ENCODE measurements at places on chromosomes 2 and 18.

- DNase-seq, result no peak
These were observed 28.7 kb upstream of the IL1RL1 start for GRCh38 chr2:102282678-102283091.

DNA sequence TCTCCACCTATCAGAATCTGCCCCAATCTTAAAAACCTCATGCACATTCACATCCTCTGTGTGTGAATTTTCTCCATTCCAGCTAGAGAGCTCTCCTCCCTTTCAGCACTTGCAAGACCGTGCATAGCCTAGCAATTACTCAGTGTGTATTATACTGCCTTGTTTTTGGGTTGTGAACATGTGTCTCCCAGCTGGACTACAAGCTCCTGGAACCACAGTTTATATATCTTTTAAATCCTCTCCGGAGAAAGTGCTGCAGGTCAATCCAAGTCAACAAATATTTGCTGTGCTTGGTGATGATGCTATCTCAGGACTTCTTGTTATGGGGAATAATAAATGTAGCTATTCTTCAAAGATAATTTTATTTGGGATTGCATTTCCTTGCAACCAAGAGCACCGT is 58.2 kb upstream of the MEX3C start:
- no peak for DNase-seq

GRCh38 chr2:143933946-143934569 is 585.9 kb downstream of the ZEB2 start:
- no peak for DNase-seq

GRCh38 chr2:238523158-238524110 is 96.7 kb downstream of the ASB1 start:
- DNase-seq, result no peak

DNA sequence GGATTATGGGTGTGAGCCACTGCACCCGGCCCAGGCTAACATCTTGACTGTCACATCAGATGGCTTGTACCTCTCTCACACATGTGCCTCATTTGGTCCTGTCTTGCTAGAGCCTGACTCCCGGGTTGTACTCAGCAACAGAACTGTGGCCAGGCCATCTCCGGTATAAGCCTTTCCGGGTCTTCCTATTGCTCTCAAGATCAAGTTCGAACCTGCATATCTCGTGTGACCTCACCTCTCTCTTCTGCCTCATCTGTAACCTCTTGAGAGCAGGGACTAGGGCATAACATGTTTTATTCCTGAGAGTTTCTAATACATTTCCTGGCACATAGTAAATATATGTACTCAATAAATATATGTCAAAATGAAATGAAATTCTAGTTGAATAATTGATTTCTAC is 114.0 kb downstream of the ACAA2 start:
- DNase-seq, result no peak

DNA sequence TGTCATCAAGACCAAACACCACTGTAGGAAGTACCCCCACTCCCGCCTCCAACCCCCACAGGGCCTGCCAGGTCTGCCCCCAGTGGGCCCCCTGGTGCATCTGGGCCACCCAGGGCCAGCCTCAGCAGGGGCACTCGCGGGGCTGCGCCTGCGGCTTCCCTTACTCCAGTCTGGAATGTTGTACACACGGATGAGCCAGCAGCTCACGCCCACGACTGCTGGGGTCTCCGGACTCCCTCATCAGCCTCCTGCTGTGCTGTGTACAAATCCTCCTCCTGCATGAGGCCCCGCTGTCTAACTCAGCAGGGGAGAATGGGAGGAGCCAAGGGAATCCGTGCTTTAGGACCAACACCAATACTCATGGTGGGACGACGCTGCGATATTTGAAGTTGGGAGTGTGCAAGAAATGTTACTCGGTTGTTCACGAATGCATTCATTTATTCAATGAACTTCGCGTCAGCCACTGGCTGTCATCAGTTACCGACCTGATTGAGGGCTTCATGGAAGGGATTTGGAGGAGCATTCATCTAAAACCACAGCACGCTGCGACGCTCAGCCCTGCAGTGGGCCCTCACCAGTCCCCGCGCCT is 654 bp upstream of the ASB1 start:
- no peak for DNase-seq

- no peak for DNase-seq
These were observed 198.4 kb downstream of the BABAM2 start for GRCh38 chr2:28088970-28089369.

DNA sequence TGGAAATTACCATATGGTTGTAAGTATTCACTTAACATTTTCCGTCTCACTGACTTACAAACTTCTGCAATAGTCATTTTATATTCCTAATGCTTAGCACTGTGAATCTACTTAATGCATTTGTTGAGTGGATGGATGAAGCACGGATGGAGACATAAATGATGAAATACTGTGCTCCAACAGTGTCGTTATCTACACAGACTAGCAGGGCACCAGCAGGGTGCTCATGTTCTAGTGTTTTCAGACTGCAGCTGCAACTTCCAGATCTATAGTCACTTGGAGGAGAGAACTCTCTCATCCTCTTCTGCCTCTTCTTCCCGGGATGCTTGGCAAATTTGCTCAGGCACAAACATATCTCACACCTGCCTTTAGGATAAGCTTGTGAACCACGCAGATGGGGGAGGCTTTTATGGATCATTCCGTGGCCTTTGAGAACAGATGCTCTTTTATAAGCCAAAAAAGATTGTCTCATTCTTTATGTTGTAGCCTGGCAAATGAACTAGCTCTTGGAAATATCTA is 797.7 kb downstream of the MBD2 start:
- DNase-seq, result no peak

- no peak for DNase-seq
These were observed 240.9 kb downstream of the SLC8A1 start for GRCh38 chr2:40210968-40211353.

GRCh38 chr2:158743879-158744278 is 51.2 kb upstream of the DAPL1 start:
- DNase-seq, result no peak

DNA sequence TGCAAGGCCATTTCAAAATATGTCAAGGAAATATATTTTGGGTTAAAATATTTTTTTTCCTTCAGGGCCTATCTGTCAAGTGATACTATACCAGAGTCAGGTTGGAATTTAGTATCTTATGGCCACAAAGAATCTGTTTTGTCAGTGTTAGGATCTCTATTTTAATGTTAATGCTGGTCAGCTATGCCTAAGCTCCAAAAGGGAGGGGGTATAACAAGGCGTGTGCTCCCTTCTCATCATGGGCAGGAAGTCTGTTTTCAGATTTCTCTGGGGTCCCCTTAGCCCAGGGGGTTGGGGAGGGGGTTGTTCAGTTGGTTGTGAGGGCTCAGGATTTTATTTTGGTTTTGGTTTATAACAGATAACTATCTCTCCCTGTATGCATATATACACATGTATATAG is 126.4 kb downstream of the TMEM163 start:
- no peak for DNase-seq

- no peak for DNase-seq
These were observed 28.6 kb upstream of the CYP1B1 start for GRCh38 chr2:38104598-38104997.

DNA sequence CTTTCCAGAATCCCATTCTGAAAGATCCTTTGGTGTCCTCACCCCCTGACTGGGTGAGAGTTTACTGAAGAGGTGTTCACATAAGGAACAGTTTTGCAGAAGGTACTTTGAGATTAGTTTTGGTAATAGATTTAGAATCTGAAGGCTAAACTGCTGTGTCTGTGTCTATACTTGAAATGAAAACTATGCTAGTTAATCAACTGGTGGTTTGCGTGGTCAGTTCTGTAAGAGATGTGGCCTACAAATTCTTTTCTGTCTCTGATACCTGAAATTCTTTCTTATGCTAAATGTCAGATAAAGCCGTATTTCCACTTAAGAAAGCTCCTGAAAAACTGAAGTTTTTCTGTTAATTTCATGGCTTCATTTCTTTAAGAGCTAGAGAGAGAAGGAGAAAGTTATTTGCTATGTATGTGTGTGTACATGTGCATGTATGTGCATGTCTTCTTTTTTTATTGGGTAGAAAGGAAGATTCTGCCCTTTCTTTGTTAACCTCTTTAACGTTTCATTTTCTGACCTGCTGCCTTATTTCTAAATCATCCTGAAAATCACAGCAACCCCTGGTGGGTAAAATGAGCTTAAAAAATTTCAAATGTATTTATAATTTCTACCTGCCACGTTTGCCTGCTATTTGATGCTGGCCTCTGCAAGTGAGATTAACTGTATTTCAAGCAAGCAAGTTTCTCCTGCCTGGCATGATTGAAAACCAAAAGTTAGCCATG is 552.0 kb upstream of the NRP2 start:
- no peak for DNase-seq

GRCh38 chr2:23494286-23494685 is 109.3 kb downstream of the KLHL29 start:
- no peak for DNase-seq

DNA sequence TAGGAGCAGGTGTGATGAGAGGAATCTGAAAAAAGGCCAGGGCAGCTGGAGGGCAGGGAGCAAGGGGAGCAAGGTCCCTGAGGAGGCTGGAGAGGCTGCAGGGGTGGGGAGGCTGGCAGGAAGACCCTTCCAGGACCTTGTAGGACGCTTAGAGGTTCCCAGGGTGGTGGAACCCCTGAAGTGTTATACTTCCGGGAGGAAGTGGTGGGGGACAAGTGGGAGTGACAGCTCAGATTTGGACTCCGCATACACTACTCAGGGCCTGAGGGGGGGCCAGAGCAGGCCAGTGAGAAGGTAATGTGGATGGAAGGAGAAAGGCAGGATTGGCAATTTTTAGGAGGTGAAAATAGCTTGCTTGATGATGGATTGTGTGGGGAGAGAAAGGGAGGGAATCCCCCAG is 1.9 kb upstream of the NCAPH start:
- DNase-seq, result no peak

DNA sequence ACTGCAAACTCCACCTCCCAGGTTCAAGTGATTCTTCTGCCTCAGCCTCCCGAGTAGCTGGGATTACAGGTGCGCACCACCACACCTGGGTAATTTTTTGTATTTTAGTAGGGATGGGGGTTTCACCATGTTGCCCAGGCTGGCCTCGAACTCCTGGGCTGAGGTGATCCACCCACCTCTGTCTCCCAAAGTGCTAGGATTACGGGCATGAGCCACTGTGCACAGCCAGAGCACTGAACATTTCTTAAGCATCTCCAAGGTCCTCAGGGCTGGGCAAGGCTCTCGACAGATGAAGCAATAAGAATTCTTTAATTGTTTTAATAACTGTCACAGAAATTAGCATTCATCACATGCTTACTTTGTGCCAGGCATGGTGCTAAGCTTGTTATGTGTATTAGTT is 4.1 kb downstream of the ATOH8 start:
- DNase-seq, result no peak

DNA sequence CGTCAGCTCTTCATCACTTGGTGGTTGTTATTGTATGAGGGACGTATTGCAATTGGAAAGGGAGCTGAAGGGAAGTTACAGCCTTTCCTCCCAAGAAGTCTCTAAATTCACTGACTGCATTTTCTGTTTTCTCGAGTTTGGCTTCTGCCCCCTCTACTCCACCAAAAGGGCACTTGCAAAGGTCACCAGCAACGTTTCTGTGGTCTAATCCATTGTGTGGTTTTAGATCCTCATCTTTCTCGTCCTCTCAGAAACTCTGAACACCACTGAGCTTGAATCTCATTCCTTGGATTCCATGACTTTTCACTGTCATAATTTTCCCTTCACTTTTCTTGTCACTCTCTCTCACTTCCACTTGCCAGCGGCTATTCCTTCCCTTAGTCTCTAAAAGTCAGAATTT is 308.0 kb downstream of the AFF3 start:
- DNase-seq, result no peak

DNA sequence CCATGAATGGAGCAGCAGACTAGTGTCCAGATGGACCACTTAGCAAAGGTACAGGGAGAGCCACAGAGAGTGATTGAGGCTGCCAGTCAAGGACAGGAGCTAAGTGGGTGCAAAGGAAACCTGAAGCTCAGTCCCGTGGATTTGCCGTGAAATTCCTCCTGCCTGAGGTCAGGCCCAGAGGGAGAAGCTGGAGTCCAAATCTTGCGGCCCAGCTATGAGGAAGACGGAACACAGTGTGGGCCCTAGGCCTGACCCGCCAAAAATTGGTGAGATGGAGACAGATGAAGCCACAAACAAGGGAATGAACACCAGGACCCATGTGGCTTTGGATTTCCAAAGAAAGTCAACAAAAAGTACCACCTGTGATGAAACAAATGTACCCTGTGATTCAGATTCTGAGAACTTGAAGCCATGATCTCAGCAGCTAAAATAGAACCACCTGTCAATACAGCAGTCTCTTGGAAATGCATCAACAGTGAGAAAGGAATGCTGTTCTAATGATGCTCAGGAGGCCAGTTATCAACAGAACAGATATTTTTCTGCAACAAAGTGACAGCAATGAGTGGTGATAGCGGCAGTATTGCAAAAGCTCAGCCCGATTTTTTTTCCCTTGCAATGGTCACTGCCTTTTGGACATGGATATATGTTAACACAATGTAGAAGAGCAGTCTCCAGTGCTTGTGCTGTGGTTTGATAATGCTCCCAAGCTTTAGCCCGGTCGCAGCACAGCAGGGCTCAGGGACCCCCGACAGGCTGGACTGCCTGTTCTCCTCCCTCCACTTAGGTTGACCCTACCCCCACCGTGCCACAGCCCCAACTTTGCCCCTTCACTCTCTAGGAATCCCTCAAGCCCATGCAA is 10.7 kb downstream of the COL6A3 start:
- DNase-seq, result no peak

DNA sequence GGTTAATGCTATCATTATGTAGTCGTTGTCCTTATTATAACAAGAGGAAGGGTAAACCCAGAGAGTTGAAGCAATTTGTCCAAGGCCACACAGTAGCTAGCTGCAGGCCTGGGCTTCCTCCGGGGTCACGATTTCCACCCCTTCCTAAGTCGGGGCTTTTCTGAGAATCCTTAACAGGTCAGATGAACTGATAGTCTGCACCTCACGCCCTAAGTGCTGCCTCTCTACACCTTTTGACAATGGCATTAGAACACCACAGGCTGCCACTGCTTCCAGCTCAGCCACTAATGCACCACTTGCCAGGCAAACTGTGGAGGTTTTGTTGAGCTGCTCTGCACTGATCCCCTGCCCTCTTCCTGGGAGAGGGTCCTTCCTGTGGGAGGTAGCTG is 37.7 kb downstream of the FOSL2 start:
- no peak for DNase-seq

GRCh38 chr2:232721261-232721660 is 24.1 kb downstream of the GIGYF2 start:
- DNase-seq, result no peak

DNA sequence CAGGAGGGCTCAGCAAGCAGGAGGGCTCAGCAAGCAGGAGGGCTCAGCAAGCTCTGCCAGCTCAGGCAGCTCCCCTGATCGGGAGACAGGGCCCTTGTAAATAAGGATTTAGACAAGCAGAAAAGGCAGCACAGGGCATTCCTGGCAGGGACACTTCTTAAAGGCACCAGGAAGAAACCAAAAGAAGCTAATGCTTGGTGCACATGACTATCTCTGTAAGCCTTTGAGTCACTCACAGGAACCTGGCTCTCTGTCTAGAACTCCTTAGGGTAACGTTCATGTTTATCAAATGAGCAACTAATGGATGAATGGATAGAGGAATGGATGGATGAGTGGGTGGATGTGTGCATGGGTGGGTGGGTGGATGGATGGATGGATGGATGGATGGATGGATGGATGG is 28.4 kb downstream of the TMEM37 start:
- DNase-seq, result no peak
